ENCODE measurements at places on chromosomes 6 and 20. TPM values are rescaled to one million over a fixed set of nuclear protein-coding genes. Genes with fewer than 3 reads are reported as not detected.

Gene SIRPD
- not detected for total RNA-seq

DNA sequence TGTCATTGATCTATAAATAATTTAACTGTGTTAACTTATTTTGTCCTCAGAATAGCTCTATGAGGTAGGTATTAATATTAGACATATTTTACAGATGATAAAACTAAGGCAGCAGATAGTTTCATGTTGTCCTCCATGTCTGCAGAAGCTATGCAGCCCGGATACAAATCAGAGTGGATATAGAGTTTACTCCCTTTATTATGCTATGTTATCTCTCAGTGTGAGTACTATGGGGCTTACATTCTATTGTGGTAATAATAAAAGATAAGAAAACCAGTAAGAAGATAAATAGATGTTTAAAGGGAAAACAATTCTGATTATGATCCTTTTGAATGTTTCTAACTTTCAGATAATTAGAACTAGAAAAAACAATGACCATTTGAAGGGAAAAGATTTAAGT, 979.8 kb upstream of the CITED2 start:
- no peak overlapping the region for H3K4me3 ChIP-seq
- H3K27me3 ChIP-seq: no peaks in the 10 kb centered on the region
- no peaks in the 10 kb centered on the region for H3K36me3 ChIP-seq
- H3K4me1 ChIP-seq: no peaks in the 10 kb centered on the region

Gene GPX5
- not detected for total RNA-seq

- H3K4me1 ChIP-seq: peaks cover 21% of the 10 kb centered on the region
- no peak for DNase-seq
- H3K4me3 ChIP-seq: no peak overlapping the region
- H3K27ac ChIP-seq: no peak overlapping the region
- no peaks in the 10 kb centered on the region for H3K36me3 ChIP-seq
- no peaks in the 10 kb centered on the region for H3K27me3 ChIP-seq
These were observed 538.5 kb downstream of the CD83 start for GRCh38 chr6:14656078-14656521.

DNA sequence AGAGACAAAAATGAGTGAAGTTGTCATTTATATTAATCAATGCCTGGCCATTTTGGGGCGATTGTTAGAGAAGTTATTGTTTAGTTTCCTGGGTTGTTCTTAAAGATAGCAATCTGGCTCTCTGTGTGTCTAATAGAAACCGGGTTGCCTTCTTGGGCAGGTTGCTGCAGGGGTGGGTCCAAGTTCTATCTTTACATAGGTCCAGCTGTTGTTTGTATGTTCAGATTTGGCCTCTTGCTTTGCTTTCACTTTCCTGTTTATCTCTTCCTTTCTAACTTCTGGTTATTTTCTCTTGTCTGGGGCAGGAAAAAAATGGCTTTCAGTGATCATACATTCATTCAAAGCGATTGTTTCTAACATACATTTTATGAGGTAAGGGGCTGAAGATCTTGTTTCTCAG, 128.4 kb upstream of the NOX3 start:
- no peaks in the 10 kb centered on the region for H3K36me3 ChIP-seq
- peaks cover 12% of the 10 kb centered on the region for H3K4me1 ChIP-seq
- no peak overlapping the region for H3K4me3 ChIP-seq
- DNase-seq: no peak

- no peaks in the 10 kb centered on the region for H3K4me1 ChIP-seq
- H3K4me3 ChIP-seq: no peak overlapping the region
- no peak overlapping the region for H3K27ac ChIP-seq
- no peaks in the 10 kb centered on the region for H3K36me3 ChIP-seq
- peaks cover 8% of the 10 kb centered on the region for H3K27me3 ChIP-seq
These were observed 56.8 kb downstream of the PHACTR3 start for GRCh38 chr20:59661153-59661552.

GRCh38 chr6:113634352-113635163, 222.6 kb upstream of the MARCKS start:
- no peak overlapping the region for H3K4me3 ChIP-seq
- no peaks in the 10 kb centered on the region for H3K27me3 ChIP-seq
- peak overlapping the region; percentile 48 for H3K27ac ChIP-seq
- no peaks in the 10 kb centered on the region for H3K36me3 ChIP-seq
- H3K4me1 ChIP-seq: peaks cover 75% of the 10 kb centered on the region
- no peak for DNase-seq

DNA sequence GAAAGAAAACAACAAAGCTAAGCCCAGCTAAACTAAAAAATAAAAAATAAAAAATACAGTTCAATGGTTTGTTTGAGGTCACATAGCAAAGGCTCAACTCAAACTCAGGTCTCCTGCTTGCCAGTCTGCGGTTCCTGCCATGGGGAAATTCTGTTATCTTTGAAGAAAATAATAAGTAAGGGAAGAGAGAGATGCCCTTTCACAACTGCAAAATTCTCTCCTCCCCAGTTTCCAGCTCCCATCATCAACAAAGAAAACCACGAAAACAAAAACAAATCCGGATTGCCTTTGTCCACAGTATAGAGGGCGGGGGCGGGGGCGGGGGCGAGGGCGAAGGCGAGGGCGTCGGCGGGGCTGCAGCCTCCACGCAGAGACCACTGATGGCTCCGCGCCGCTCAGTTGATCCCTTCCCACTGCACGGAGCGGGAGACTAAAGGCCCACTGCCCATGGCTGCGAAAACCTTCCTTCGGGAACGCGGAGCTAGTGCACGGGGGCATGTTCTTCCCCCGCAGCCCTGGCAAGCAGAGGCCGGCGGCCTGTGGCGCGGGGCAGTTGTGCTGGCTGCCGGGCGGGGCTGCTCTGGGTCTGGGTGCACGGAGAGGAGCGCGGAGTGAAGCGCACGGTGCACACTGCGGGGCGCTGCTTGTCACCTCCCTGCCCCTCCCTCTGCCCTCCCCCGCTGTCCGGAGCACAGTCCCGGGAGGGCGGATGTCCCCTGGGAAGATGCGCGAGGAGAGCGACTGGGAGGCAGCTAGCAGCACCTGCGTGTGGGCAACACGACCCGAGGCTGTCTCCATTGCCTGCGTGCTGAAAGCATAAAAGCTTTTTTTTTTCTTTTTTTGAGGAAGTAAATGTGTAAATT, 54.1 kb upstream of the TPD52L1 start:
- no peaks in the 10 kb centered on the region for H3K36me3 ChIP-seq
- DNase-seq: peak; percentile 48
- H3K4me3 ChIP-seq: peak overlapping the region; percentile 37
- peaks cover 15% of the 10 kb centered on the region for H3K4me1 ChIP-seq
- no peak overlapping the region for H3K27ac ChIP-seq

Gene EFCAB8
- total RNA-seq: 2.0 TPM

- no peak for DNase-seq
- no peaks in the 10 kb centered on the region for H3K27me3 ChIP-seq
- no peaks in the 10 kb centered on the region for H3K4me1 ChIP-seq
- H3K36me3 ChIP-seq: no peaks in the 10 kb centered on the region
- no peak overlapping the region for H3K4me3 ChIP-seq
- H3K27ac ChIP-seq: no peak overlapping the region
These were observed 202.4 kb downstream of the LY86 start for GRCh38 chr6:6790891-6791290.

DNA sequence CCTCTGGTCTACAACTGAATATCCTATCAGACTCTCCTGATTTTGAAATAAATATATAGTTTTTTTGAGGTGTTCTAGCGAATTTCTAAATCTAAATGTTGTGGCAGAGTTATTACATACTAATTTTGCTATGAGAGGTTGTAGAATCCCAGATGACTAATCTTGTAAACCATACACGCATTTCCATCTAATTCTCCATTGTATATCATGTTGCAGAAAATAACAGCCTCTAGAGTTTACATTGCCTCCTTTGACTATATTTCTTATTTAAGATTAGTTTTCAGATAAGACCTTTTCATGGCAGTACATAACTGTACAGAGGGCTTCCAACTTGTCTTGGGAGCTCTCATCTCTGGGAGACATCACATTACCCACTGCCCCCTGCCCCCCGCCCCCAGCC, 22.9 kb downstream of the PTPN1 start:
- no peak for DNase-seq
- H3K4me1 ChIP-seq: peaks cover 27% of the 10 kb centered on the region
- H3K27ac ChIP-seq: no peak overlapping the region

DNA sequence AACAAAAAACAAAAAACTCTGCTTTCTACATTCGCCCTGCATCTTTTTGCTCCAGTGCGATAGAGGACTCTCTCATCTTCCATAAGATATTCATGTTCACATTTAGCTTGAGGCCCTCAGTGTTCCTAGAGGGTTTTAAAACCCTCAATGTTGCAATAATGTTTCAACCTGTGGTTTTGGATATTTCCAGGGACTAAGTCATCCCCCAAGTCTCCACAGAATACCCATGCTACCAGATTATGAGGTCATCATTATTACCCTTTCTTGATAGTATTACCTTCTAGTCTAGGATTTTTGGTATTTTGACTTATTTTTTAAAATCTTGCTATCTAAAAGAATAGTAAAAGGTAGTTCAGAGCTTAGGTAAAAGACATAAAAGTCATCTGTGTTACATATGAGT, 480.5 kb upstream of the ID4 start:
- no peak overlapping the region for H3K4me3 ChIP-seq
- no peaks in the 10 kb centered on the region for H3K36me3 ChIP-seq
- no peaks in the 10 kb centered on the region for H3K27me3 ChIP-seq
- H3K4me1 ChIP-seq: no peaks in the 10 kb centered on the region
- DNase-seq: no peak
- H3K27ac ChIP-seq: no peak overlapping the region

Gene HTR1E
- total RNA-seq: not detected

GRCh38 chr6:45441851-45442453, 64.2 kb upstream of the SUPT3H start:
- H3K36me3 ChIP-seq: no peaks in the 10 kb centered on the region
- peaks cover 9% of the 10 kb centered on the region for H3K4me1 ChIP-seq
- DNase-seq: no peak
- no peak overlapping the region for H3K4me3 ChIP-seq
- H3K27ac ChIP-seq: no peak overlapping the region

DNA sequence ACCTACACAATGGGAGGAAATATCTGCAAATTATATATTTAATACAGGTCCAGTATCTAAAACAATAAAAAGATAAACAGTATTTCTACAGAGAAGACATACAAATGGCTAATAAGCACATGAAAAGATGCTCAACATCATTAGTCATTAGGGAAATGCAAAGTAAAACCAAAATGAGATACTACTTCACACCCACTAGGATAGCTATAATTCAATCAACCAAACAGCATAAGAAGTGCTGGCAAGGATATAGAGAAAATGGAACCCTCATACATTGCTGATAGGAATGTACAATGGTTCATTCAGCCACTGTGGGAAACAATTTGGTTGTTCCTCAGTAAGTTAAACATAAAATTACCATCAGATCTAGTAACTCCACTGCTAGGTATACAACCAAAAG, 48.7 kb downstream of the NUDT3 start:
- no peak overlapping the region for H3K4me3 ChIP-seq
- H3K27me3 ChIP-seq: no peaks in the 10 kb centered on the region
- H3K27ac ChIP-seq: no peak overlapping the region
- DNase-seq: no peak

Data from Caco-2 (cell line).